Activated CD8-positive, alpha-beta memory T cell treated with anti-CD3 and anti-CD28 coated beads for 1 hour (primary cell): ENCODE measurements at places on chromosomes 7 and 10.

GRCh38 chr7:118182593-118183427, 1.2 kb upstream of the LSM8 start:
- no peak for DNase-seq

GRCh38 chr7:70361821-70362220, 763.5 kb downstream of the AUTS2 start:
- DNase-seq: no peak

- DNase-seq: no peak
These were observed 208.4 kb downstream of the ACTR3B start for GRCh38 chr7:152967958-152968357.

GRCh38 chr10:59362144-59362958, at the start of gene FAM13C:
Gene FAM13C (minus strand): TSS chr10:59362549. CDS start chr10:59362460, 89 bp downstream.
- DNase-seq: no peak

DNA sequence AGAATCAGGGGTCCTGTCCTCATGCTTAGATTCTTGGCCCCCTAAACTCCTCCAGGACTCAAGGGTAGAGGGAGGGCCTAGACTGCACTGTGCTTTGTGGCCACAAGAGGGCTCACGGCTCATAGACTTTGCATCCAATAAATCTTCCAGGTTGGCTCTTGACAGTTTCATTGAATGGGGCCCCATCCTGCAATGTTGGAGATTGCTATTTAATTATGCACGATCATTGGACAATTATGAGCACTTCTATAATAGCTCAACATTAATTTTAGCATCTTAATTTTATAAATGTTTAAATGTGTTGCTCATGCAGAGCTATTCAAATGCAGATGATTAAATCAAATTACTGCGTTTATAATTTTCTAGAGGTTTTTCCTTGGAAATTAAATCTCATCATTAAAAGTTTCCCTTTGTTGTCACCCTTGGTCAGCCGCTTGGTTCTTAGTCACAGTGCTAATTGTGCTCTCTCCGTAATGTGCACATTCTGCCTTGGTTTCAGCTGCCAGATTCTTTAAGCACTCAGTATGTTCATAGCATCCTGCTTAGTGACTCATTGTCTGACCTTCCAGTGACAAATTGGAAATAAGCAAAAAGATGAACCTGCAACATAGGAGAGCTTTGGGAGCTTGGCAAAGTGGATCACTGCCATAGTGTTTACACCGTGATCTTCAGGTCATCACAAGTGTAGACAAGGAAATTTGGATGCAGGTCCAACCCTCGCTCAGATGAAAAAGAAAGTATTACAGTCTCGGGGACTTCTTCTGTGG, 33.4 kb upstream of the PLPP4 start:
- no peak for DNase-seq

- no peak for DNase-seq
These were observed 819 bp downstream of the TMED4 start for GRCh38 chr7:44580945-44581878.

GRCh38 chr10:117204316-117204715, 7.0 kb downstream of the KCNK18 start:
- no peak for DNase-seq

GRCh38 chr7:117188949-117189592, 133.8 kb downstream of the WNT2 start:
- DNase-seq: no peak
